Smooth muscle cell of the brain vasculature (primary cell): ENCODE measurements at places on chromosomes 12 and 14.
A peak's percentile ranks its signal among the peaks of the same experiment; 100 is the strongest.

GRCh38 chr12:73226593-73226992, 954.4 kb downstream of the TRHDE start:
- DNase-seq, result no peak

DNA sequence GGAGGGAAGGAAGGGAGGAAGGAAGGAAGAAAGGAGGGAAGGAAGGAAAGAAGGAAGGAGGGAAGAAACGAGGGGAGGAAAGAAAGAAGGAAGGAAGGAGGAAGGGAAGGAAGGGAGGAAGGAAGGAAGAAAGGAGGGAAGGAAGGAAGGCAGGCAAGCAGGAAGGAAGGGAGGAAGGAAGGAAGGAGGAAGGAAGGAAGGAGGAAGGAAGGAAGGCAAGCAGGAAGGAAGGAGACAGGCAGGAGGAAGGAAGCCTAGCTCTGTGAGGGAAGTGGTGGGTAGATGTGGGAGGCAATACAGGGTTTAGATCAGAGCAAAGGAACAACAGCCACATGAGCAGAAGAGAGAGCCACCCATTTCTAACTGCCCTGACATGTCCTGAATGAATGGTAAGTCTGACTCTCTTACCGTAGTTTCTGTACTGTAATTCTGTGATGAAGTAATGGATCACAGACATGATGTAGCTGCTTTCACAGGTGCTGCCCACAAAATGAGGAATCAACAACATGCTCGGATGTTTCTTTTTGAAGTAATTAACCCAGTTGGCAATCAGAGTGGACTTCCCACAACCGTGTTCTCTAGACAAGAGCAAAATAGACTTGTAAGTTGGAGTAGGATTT, 24.4 kb upstream of the HSP90B1 start:
- DNase-seq, result no peak

DNA sequence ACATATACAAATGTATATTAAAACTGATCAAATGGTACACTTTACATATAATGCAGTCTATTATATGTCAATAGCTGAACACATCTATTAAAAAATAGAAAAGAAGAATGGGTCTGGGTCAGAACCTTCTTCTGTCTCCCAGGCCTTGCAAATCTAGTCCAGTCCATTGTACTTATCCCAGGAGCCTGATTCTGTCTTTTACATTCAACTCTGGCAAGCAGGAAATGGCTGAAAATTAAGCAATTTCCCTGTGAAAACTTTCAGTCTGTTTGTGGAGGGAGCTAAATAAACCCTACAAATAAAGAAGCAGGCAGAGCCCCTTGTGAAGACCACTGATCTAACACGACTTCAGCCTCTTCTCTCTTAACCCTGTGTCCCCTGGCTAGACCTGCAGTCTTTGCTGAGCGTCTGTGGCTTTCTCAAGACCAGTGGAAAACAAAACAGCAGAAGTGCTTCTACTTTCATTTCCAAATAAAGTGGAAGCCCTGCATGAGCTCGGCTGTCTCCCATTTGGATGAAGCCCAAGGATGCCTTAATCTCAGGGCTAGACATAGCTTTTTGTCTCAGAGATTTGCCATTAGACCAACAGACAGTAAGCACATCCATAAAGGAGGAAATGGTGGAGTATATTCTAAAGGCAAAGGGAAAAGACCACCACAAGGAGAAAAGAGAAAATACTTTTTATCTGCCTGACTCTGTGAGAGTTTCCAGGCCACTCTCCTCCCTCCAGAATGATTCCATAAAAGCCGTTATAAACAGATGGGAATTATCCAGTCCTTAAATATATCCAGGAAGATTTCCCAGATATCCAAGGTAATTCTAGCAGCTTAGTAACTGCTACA, 48.2 kb downstream of the CRACR2A start:
- no peak for DNase-seq

DNA sequence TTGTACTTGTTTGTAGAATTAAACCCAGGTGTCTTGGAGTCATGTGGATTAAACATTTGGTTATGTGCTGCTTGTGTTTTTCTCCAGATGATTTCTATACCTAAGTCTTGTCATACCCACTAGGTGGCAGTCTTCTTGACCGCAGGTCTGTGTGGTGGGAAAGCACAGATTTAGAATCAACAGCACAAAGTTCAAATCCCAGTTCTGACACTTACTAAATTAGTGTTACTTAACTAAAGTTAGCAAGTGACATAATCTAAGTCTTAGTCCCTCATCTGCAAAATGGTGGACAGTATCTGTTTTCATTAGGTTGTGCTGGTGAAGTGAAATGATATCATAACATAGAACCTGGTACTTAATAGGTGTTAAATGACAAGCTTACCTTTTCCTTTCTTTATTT, 151.0 kb upstream of the ARHGAP5 start:
- no peak for DNase-seq

- no peak for DNase-seq
Measured at GRCh38 chr12:64431791-64432190, 20.1 kb upstream of the TBK1 start.

GRCh38 chr12:103827911-103828391, 13.1 kb downstream of the NT5DC3 start:
- DNase-seq, result no peak

DNA sequence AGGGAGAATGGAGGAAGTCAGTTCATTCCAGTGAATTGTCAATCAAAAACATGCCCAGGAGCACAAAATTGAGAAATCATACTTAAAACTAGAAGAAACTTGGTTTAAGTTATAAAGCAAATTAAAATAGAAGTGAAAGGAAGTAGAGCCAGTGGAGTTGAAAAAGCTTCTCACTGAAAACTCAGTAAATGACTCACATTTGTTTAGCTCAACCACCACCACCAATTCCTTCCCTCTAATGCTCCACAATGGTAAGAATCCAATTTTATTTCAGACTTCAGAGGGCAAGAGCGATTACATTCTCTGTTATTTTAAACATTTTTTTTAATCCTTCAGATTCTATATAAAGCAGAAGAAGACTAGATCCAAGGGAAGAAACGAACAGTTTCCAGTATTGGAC, 19.4 kb downstream of the UTP20 start:
- DNase-seq, result no peak

DNA sequence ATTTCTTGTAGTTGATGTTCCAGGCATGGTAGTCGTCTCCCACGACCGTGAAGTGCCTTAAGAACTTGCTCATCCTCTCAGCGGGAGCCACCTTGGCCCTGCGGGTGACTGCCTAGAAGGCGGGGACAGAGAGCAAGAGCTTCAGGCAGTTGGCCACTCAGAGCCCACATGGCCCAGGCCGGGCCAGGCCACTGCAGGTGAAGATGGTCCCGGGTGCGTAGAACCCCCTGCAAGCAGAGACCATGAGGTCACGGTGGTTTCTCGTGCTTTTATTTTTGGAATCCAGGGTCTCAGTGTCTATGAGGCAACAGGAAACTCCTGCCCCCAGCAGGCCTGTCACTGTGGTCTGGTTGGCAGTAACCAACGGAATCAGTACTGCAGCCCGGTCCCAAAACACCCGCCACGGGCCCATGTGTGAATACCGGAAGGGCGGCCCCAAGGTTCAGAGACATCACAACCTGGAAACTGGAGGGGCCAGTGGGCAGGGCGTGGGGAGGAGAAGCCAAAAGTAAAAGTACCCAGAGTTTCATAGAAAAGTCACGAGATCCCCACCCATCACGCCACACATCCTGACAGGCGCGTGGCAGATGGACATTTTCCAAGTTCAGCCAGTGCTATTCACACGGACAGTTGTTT, 27.5 kb downstream of the HVCN1 start:
- no peak for DNase-seq

- DNase-seq, result no peak
Measured at GRCh38 chr12:9698681-9699080, 29.2 kb downstream of the CLEC2D start.

DNA sequence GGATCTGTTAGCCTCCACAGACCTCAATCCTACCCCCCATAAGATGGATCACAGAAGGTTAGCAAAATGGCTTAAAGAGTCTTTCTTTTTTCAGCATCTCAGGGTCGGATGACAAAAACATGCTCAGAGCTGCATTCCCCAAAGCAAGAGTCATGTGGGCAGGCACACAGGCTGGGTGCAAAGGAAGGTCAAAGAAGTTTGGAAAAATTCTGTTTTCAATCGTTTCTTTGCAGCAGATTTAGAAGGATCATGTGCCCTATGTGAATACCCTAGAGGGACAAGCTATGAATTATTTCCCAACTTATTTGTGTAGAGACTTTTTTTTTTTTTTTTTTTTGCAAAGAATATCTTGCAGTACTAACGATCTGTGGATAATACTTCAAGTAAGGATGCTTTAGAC, 845.4 kb downstream of the VRK1 start:
- DNase-seq, result no peak

- no peak for DNase-seq
Measured at GRCh38 chr14:42475289-42475688, 868.6 kb downstream of the LRFN5 start.

GRCh38 chr14:71414631-71415403, 507.6 kb downstream of the PCNX1 start:
- DNase-seq, result no peak

DNA sequence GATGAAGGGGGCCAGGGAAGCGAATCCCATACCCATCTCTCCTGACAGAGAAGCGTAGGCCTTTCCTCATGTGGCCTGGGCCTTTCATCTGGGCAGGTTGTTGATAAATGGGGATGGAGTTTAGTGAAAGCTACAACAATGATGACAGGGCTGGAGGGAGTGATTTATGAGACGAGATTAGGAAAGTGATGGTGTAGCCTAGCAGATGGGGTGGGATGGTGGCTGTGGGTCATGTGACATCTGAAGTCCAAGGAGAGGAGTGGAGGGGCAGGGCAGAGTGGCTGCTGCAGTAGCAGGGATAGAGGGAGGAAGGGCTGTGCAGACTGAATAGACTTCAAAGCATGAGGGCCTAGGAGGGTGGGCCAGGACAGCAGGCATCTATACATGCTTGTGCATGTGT, 85.5 kb downstream of the ADCK1 start:
- DNase-seq, result no peak

GRCh38 chr14:65287264-65288131, 125.0 kb upstream of the FUT8 start:
- no peak for DNase-seq

GRCh38 chr14:72523424-72524294, 370.2 kb downstream of the DPF3 start:
- DNase-seq, result no peak

GRCh38 chr14:94685681-94686485, 73.7 kb downstream of the SERPINA3 start:
- no peak for DNase-seq

GRCh38 chr12:59079472-59079871, 159.2 kb upstream of the LRIG3 start:
- DNase-seq, result no peak

- DNase-seq, result no peak
Measured at GRCh38 chr12:109140560-109140959, 24.2 kb downstream of the ACACB start.

DNA sequence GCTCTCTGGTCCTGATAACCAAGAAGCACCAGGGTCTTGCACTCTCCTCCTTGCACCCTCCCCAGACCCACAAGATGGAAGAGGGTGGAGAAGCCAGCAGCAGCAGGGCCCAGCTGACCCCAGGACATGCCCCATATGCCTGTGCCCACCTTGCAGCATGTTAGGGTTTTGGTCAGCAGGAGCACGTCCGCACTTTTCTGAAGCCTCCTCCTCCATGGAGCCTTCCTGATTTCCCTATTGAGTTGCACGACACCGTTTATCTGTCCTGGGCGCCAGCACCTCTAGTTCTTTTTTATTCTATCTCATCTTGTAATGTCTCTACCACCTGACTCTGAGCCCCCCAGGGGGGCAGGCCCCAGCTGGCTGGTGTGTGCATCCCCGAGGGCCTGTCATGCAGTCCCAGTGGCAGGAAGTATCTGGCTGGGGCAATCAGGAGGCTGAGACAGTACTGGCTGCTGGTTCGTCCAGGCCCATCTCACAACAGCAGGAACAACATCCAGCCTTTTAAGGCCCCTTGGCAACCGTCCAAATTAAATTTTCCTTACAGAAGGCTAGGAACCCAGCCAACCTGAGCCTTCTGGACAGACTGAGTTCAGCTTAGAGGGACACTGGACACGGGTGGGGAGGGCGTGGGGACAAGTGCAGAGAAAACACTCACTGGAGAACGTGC, 39.6 kb downstream of the CCDC85C start:
- DNase-seq, result peak; percentile 72

DNA sequence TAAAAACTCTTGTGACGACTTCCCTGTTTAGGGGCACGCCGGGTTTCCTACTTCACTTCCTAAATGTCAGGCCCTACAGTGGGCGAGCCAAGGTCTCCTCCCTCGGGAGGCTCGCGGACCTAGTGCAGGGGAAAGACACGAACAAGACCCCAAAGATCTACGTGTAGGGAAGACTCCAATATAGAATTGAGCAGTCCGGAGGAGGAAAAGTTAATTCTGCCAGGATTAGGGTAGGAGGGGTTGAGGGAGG, 564 bp downstream of the ATXN3 start:
- no peak for DNase-seq

- no peak for DNase-seq
Measured at GRCh38 chr12:104691721-104692556, 235.2 kb downstream of the CHST11 start.

- no peak for DNase-seq
Measured at GRCh38 chr12:131735476-131736445, 24.9 kb downstream of the SFSWAP start.
